ENCODE measurements at places on chromosomes 12 and 14. TPM values are rescaled to one million over a fixed set of nuclear protein-coding genes. Genes with fewer than 3 reads are reported as not detected.
A peak's percentile ranks its signal among the peaks of the same experiment; 100 is the strongest.

Gene FAM90A1
- 0.21 TPM for total RNA-seq

Gene TSPAN9
- total RNA-seq, result 0.72 TPM

Gene RDH12
- not detected for total RNA-seq

Gene HSPB8
- total RNA-seq, result not detected

- peak; percentile 51 for DNase-seq
Observed at GRCh38 chr14:102778338-102779083, 1.3 kb downstream of the TRAF3 start.

- DNase-seq, result no peak
Observed at GRCh38 chr12:23197266-23197665, 572.3 kb downstream of the ETNK1 start.

DNA sequence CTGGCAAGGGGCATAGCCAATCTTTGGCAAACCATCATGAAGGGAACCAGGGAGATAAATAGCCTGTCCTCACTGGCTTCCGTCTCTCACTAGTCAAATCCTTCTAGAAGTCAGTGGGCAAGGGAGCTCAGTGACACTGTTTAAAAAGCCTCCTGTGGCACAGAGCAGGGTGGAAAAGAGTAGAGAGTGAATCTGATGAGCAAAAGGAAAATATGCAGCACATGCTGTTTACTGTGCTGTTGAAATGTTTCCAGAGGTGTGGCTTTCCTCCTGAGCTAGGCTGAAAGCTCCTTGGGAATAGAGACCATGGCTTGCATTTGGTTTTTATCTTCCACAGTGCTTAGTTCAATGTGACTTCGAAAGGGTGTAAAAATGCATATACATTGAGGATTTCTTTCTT, 7.7 kb upstream of the DYRK2 start:
- DNase-seq, result no peak

GRCh38 chr14:22305607-22306006, 283.4 kb downstream of the DAD1 start:
- no peak for DNase-seq

DNA sequence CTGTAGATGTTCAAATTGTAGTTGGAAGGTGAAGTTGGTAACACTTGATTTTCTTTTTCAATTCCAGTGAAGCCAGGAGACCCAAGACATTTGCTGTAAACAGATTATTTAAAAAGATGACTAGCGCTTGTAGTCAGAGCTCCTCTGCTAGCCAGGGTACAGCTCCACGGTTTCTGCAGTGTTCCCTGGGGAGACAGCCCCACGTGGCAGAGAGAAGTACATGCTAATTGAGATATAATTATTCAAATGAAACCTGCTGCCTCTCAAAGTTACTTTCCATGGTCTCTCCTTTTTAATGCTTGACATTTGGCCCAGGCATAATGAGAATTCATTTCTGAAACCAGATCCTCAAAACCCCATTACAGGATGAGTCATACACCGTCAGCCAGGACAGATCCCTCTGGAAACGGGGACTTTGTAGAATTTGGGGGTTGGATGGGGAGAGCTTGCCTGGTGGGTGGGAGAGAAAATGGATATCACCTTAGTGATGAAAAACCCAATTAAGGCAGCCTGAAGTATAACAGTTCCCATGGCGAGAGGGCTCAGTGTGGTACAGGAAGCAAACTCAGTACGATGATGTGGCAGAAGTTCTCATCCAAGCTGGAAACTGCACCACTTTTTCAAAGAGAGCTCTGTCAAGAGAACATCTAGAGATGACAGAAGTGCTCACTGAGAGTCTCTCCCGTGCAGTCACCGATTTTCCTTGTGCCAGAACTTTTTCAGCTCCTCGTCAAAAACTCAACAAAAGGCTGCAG, 637.7 kb upstream of the TMEM132C start:
- DNase-seq, result no peak

GRCh38 chr12:86154620-86155019, 101.6 kb downstream of the MGAT4C start:
- DNase-seq, result no peak

DNA sequence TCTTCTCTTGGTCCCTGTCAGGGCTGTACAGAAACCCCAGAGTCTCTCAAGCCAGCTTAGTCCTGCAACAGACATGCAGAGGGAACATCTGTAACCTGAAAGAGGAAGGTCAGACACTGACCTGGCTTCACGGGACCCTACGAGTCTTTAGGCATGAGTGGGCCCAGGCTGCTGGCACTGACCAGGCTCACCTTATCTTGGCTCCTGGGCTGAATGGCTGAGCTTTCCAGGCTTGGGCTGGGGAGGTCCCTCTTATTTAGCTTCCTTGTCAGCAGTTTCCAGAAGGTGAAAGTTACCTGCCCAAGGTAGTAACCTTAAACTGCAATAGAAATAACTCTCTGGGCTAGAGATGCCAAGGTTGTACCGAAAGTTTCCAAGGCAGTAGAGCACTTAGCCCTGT, 58.4 kb upstream of the FUT8 start:
- DNase-seq, result no peak

GRCh38 chr12:87812030-87812429, 217.2 kb downstream of the C12orf50 start:
- no peak for DNase-seq

GRCh38 chr14:89773644-89774316, 180.8 kb downstream of the EFCAB11 start:
- peak; percentile 85 for DNase-seq

DNA sequence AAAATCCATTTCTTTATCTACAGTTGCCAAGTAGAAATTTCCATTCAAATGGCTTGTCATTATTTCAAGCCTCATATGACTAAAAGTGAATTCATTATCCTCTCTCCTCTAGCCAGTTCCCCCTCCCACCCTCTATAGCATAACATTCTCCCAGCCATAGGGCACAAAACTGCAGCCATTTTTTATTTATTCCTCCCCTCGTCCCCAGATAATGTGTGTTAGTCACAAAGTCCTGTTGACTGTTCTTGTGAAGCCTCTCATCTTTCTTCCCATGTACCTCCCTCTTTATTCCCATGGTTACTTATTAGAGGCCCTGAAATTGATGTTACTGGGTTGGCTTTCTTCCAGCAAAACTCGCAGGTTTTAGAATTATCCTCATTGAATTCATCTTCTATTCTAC, 13.2 kb downstream of the RTN1 start:
- DNase-seq, result no peak

DNA sequence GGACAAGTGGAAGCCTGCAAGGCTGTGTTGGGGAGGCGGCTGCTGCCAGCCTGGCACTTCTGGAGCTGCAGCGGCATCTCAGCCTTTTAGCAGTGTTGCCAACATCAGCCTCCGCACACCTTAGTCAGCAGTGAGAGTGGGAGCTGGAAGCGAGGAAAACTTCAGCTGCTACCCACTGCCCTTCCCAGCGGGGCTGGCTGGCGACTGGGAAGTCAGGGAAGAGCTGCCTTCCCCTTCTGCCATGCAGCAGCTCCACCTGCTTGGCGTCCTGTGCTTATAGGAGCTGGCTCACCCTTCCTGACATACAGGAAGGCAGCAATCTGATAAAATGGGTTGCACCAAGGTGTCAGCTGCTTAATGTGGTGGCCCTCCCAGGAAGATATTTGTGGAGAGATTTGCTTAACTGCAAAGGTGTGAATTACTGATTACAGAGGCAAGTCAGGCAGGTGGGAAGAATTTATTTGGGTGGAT, 15.4 kb upstream of the PLEKHG3 start:
- no peak for DNase-seq

DNA sequence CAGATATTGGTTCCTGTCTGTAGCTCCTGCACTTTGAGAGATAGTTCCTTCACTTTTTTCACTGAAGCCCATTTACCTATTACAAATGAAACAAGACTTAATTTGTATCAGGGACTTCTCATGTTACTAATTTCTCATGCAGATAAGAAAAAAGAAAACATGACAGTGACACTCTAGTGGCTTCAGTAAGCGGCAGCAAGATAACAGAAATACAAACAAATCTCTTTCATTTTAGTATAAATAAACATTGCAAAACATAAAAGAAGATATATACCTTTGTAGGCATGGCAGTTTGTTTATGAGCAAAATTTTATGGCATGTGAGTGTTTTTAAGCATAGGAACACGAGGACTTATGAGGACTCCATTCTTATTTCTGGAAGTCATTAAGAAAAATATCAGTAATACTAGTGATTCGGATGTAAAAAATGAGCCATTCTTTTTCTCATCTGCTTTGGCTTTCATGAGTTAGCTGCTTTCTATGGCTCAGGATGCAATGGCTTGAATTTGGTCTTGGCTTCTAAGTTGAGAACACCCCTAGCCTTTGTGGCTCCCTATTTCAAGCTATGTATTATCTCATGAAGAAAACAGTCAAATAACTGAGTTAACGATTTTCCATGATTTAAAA, 310.1 kb upstream of the RGS6 start:
- DNase-seq, result no peak

DNA sequence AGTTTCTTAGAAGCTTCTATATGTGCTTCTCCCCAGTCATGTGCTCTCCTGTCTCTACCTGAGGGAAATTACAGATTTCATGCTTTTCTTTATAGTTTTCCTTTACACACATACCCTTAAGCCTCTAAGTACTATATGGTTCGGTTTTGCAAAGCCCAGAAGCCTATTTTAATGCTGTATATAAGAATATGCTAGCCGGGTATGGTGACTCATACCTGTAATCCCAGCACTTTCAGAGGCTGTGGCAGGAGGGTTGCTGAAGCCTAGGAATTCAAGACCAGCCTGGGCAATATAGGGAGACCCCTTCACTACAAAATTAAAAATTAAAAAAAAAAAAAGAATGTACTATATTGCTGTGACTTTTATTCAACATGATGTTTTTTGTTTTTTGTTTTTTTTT, 15.4 kb downstream of the DGLUCY start:
- DNase-seq, result no peak

DNA sequence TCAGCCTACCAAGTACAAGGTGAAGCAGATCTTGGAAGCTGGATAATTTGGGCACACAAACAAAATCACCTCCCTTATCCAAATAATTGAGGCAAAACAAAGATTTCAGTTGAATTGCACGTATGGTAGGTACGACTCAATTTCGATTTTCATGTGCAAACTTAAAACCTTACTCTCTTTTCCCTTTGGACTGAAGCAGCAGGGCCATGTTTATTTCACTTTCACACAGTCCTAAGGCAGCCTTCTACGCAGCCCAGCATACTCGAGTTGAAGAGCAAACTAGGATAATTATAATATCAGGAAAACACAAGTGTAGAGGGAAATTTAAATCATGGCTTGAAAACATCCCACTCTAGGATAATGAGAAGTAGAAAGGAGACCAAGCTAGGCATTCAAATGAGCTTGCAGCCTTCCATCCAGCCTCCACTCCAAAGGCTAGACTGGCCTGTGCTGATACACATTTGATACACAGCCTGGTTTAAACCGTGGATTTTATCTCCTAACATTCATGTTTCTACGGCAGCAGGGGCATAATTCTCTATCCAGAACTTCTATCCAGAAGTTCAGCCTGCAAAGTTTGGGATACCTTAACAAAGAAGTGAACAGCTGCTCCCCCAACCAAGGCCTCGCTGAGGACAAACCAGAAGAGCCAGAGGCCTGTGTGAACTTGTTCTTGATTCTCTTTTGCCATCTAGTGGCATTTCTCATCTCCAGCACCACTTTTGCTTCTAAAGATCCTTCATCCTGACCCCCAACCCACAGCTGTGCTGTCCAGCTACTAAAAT, 2.4 kb upstream of the RNASE7 start:
- DNase-seq, result peak; percentile 27

DNA sequence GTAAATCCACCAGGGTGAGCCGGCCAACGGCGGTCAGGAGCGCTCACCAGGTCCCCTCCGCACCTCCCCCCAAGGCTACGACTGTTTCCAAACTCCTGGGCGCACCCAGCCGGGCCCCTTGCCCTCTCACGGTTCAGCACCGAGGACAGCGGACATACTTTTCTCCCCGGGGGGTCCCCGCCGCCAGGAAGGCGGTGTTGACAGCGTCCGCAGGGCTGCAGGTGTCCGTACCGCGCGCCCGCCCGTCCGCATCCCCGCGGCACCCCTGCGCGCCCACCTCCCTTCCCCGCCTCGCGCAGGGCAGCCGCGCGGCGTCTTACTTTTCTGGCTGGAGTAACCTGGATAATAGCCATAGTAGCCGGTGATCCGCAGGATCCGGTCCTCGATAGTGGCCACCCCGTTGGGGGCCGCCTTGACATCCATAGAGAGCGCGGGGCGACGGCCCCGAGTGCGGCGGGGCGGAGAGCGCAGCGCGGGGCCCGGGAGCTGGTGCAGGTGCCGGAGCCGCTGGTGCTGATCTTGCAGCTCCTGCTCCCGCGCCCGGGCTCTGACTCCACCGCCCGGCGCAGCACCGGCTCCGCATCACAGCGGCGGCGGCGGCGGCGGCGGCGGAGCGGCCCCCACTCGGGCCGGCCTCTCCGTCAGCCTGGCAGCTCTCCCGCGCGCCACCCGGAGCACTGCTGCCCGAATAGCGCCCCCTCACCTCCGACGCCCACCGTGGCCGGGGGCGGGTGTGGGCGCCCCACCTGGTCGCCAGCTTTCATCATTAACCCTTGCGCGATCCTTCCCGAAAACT, at the start of gene SLC35F4:
TSS of gene SLC35F4 (minus strand) at position 690 of the 796 bp plus-strand sequence.
- DNase-seq, result peak; percentile 12

DNA sequence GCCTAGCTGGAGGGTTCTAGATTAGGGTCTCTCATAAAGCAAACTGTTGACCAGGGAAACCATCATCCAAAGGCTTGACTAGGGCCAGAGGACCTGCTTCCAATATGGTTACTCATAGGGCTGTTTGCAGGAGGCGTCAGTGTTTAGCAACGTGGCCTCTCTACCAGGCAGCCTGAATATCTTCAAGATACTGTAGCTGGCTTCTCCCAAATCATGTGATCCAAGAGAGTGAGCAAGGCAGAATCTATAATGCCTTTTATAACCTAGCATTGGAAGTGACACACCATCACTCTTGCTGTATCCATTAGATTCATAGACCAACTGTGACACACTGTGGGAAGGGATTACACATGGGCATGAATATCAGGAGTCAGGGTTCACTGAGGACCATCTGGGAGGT, 17.3 kb downstream of the TPH2 start:
- no peak for DNase-seq

GRCh38 chr12:11661491-11662089, 12.1 kb downstream of the ETV6 start:
- DNase-seq, result no peak

DNA sequence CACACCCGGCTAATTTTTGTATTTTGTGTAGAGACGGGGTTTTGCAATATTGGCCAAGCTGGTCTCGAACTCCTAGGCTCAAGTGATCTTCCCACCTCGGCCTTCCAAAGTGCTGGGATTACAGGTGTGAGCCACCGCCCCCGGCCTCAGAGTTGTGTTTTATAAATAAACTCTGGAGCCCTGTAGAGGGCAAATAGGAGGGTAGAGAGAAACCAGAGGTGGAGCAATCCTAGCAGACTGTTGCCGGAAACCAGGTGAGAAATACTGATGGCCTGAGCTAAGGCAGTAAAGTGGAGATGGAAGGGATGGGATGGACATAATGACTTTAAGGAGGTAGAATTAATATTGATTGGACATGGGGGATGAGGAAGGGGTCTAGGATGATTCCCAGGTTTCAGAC, 2.7 kb upstream of the HSD17B6 start:
- DNase-seq, result no peak

- DNase-seq, result no peak
Observed at GRCh38 chr14:52778702-52779101, 12.7 kb downstream of the GNPNAT1 start.
